ENCODE measurements at places on chromosomes 7 and 10.
A peak's percentile ranks its signal among the peaks of the same experiment; 100 is the strongest.

- DNase-seq: no peak
These were observed 12.2 kb upstream of the ZNF273 start for GRCh38 chr7:64890761-64891362.

DNA sequence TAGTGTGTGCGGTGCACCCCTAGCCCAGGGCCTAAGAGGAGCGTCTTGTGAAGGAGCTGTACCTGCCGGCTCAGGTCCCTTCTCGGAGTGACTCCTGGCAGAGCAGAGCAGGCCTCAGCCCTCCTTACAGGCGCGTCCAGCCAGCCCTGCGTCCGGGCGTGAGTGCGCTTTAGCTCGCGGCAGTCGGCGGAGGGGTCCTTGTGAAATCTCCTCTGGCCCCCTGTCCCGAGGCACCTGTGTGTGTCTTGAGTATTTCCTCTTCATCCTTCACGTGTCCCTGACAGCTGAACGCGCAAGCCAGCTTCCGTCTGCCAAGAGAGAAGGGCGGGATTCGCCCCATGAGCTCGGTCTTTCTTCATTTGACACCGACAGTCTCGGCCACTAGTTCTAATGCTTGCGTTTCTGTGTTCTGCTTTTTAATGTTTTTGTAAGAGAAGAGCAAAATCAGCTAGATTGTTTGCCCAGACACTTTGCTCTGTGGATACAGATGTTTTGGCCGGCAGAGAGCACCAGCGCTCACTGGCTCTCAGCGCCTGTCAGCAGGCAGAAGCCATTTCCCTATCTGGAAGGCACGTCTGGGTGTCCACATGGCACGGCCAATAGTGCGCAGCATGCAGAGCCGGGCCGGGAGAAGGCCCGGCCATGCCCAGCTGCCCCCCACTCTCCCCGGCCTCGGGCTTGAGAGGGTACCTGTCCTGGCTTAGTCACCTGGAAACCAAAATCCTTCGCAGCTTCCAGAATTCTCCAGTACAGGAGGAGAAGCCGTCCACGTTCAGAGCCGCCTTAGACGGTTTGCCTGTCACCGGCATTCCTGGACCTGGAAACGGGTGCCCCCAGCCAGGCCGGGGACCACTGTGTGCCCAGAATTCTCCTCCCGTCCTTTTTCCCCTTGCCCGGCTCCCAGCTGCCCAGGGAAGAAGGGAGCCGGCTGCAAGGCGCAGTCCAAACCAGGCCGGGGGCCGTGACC lies 7.0 kb downstream of the GET4 start:
- no peak for DNase-seq

DNA sequence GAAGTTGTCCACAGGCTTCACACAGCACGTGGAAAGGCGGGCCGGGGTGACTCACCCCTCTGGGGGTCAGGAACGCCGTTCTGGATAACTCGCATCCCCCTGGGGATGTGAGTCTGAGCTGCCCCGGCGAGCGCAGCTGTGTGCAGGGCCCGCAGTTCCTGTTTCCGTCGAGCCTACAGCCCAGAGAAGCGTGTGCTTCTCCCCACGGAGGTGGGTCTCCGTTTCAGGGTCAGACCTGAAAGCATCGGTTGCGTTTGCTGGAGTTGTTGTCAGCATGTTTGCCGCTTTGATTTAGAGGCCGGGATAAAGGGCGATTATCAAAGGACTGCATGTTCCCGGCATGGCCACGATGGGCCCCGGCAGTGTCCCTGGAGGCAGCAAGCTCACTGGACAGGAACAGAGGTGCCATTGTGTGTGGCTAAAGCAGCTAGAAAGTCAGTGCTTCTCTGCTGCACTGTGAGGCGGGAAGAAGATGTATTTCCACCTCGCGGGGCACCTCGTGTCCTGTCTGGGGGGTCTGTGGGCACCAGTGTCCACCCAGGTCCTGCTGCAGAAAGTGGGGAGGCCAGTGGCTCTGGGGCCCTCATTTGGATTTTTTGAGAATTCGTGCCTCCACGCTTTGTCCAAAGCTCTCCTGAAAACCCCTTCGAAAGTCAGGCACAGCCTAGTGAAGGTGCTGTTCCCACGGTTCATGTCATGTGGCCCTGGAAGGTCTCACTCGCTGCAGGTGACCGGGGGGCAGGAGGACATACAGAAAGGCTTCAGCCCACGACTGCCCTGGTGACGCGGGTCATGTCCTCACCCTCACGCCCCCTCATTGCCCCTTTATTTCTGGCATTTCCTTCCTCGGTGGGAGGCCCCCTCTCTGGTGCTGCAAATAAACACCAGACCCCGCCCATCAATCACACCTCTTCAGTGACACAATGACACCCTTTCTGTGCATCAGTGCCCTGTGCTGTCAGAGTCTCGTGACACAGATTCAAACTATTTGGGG lies 27.4 kb upstream of the GDI2 start:
- DNase-seq: peak; percentile 88

DNA sequence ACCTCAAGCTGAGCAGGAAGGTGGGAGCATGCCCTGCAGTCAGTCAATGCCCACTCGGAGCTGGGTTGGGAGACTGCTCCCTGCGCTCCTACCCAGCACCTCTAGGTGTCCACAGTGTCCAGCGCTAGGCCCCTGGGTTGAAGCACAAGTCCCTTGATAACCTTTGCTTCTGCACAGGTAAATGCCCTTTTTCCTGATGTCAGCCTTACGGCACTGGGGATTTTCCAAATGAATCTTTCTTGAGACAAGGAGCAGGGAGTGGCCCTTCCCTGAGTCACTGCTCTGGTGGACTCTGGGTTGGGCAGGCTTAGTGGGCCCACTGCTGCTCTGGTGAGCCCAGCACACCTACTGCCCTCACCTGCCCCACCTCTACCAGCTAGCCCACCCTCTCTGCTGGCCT lies 61.9 kb upstream of the OPN4 start:
- no peak for DNase-seq

GRCh38 chr7:131722371-131722770 lies 165.9 kb upstream of the PODXL start:
- no peak for DNase-seq

- no peak for DNase-seq
These were observed 380.4 kb upstream of the SORCS1 start for GRCh38 chr10:107544706-107545520.

DNA sequence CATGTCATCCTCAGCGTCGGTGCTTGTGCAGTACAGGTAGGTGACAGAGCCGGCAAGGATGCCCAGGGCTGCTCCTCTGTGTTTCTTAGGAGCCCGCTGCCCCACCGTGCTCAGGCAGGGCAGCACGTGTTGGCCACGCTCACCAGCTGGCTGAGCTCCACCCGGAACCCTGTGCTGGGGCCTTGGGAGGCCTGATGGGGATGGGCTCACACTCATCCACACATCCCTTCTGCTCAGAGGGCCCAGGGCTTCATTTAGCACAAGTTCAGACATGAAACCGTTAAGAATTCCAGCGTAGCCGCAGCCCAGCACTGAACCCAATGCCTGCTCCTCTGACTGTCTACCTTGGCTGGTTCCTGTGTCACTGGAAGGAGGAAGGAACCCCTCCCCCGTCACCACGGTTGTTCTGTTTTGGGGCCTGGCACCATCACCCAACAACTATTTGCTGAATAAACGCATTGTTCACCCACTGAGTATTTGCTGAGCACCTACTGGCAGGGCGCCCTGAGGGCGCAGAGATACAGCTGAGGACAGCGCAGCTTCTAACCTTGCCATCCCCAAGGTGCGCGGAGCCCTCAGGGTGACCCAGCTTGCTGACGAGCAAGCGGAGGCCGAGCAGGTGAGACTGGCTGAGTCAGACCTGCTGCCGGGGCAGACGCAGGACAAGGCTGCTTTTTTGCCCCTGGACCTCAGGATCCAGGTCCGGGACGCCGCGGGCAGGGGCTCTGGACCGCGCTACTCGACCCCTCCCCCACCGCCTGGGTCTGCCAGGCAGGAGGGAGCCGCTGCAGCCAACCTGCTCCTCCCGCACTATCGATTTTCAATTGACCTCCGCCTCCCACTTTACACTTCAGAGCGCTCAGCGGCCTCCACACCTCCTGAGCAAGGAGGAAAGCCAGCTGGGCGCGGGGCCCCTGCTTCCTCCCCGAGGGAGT lies 50.6 kb upstream of the RET start:
- no peak for DNase-seq
